ENCODE measurements at places on chromosomes 3 and 15.

GRCh38 chr3:82520846-82521245 lies 759.4 kb upstream of the GBE1 start:
- DNase-seq: no peak

GRCh38 chr3:148839805-148840204 lies 12.2 kb downstream of the CPB1 start:
- no peak for DNase-seq

DNA sequence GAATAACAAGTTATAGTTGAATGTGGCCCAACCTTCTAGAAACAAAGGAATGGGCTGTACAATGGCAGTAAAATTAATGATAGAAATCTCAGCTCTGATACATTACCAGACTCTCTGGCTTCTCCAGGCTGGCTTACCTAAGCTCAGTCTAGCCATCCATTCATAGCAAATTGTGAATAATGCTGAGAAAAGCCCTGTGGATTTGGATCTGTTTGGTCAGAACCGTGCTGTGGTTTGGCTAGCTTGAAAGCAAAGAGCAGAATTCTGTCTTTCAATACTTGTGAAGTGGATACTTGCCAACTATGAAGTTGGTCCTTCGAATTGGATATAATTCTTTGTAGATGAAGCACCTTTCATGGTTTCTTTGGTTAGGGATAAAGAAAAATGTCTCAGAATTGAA lies 199.1 kb downstream of the EPHA3 start:
- no peak for DNase-seq

DNA sequence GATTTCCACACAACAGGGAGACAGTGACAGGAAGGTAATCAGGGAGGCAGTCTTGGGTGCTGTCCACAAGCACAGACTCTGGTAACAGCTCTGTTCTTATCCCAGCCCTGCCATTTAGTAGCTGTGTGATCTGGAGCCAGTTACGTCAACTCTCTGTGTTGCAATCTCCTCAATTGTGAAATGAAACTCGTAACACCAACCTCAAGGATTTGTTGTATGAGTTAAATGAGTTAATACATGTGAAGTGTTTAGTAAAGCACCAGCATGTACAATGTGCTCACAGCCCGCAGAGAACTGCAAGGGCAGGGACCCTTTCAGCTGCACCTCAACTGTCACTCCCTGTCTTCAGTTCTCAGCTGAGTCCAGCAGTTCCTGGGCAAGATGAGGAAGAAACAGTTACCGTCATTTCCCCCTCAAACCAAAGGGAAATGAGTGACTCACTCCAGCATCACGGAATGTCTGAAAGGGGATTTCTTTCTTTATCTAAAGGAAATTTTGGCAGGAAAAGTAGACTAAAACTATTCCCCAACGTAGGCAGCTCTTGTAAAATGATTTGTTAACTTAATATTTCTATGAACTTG lies 39.9 kb upstream of the MB21D2 start:
- DNase-seq: no peak

- DNase-seq: no peak
Measured at GRCh38 chr3:176663837-176664831, 533.1 kb downstream of the TBL1XR1 start.

DNA sequence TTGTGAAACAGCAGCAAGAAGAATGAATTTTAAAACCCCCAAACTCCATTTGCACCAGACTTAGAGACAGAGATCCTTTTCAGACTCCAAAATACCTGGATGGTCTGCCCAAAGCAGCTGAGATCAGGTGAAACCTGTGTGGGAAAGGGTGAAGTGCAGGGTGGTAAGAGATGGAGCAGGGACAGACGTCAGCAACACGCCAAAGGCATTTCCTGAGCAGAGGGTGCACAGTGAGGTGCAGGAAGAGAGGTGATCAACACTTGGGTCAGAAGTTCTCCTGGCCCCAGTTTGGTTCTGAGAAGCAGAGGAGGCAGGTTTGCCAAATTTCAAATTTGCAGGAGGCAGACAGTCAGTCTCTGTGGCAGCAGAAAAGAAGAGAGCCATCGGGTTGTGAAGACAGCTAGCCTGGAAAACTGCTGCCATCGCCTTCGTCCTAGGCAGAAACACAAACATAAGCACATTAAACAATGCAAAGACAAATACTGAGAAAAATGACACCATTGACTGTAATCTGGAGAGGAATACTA lies 9.8 kb downstream of the CCR4 start:
- DNase-seq: no peak

DNA sequence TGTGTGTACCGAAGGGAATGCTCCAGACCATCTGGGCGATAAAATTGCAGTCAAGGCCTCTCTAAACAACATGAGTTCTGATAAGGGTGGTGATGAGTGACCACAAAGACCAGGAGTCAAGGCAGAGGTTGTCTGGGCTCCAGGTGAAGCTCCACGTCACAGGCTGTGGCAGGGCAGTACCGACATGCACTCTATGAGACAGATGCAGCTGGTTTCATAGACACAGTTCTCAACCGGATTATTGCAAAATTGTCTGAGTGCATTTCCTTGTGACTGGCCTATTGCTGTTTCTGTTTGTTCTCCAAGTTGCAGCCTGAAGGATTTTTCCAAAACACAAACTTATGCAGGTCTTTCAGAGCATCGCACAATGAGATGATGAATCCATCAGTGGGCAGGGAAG lies 157.5 kb upstream of the HES1 start:
- no peak for DNase-seq

DNA sequence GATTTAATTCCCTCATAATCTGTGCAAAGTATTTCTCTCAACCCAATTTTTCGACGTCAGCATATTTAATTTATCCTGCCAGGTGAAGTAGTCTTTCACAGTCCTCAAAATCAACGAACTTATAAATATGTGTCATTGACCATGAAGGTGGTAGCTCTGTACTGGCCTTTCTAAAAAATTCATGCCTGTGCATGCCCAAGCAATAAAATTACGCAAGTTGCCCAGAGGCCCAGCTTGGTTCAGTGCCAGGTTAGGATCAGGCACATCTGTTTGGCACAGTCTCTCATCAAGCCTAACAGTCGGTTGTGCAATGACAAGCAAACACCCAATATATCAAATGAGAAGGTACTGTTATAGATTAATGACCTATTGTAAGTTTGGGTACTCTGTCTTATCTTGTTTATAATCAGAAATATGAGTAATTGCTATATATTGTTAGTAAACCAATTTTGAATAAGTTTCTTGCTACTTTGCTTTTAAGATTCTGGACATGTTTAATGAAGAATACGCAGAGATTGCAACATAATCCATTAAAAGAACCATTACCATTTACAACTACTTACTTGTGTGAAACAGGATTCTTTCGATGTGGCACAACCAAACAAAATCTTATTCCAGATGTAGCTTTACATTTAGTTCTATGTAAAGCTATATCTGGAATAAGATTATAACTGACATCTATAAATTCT lies 159.0 kb upstream of the IL12A start:
- DNase-seq: no peak

DNA sequence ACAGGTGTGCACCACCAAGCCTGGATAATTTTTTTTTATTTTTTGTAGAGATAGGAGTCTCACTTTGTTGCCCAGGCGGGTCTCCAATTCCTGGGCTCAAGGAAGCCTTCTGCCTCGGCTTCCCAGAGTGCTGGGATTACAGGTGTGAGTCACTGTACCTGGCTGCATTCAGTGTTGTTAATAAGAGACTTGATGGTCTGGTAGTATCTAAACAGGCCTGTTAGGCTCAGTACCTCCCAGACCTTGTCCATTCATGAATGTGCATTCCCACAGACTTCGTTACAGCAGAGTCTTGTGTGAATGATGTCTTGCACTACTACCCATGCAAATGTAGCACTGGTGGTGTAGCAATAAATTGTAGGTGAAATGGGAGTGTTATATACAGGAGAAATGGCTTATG lies 17.7 kb downstream of the CMTM8 start:
- DNase-seq: no peak

DNA sequence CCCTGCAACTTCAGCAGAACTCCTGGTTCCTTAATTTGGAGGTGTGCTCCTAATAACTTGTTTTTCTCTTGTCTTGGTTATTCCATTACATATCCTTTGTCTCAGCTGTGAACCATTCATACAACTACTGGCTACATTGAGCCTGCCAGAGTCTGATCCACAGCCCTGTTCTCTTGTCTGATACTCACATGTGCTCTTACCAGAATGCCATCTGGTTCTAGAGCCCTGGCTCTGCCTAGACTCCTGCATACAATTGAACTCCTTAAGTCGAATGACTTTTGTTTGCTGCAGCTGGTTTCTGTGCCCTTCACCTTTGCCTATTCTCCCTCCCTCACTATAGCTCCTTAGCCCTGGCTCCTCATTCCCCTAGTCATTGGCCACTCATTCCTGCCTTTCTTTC lies 85.5 kb downstream of the LRRC28 start:
- no peak for DNase-seq

- no peak for DNase-seq
Measured at GRCh38 chr3:143576568-143577270, 271.5 kb downstream of the SLC9A9 start.

- no peak for DNase-seq
Measured at GRCh38 chr3:157127268-157127667, 32.7 kb downstream of the CCNL1 start.
